T-helper 2 cell treated with Interferon-gamma antibody and Interleukin-4, amounts not matched to agents 5 μg/mL and 100 μg/mL, for 36 hours (primary cell): ENCODE measurements at places on chromosomes 16 and 17.

GRCh38 chr17:1123393-1123831 is 56.4 kb downstream of the ABR start:
- DNase-seq, result no peak

DNA sequence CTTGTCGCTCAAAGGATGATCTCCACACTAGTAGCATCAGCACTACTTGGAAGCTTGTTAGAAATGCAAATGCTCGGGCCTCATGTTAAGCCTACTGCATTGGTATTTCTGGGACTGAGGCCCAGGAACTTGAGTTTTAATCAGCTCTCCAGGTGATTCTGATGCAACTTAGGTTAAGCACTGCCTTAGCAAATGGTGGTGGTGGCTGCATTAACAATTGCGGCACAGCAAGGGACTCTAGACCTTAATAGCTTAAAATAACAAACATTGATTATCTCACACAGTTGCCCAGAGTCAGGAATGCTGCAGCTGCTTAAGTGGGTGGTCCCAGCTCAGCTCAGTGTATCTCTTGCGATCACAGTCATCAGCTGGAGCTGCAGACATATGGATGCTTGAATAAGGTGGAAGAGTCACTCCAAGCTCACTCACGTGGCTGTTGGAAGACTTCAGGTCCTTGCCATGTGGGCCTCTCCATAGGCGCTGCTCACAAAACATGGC is 25.8 kb downstream of the HS3ST3A1 start:
- DNase-seq, result no peak

DNA sequence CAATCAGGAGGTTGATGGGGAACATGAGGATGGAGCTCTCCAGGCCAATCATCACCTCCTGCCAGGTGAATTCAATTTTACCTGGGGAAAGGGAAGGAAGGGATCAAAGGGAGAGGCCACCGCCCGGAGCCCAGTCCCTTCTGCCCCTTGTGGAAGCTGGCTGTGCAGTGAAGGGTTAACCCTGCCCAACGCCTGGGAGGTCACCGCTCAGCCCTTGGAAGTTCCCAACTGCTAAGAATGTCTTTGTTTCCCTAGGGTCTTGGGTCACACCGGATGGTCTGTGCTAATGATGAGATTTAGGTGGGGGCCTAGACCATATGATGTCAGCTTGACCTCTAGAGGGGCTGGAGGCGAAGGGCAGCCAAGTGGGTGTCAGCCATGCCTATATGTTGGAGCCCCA is 52.1 kb upstream of the GCSH start:
- no peak for DNase-seq

DNA sequence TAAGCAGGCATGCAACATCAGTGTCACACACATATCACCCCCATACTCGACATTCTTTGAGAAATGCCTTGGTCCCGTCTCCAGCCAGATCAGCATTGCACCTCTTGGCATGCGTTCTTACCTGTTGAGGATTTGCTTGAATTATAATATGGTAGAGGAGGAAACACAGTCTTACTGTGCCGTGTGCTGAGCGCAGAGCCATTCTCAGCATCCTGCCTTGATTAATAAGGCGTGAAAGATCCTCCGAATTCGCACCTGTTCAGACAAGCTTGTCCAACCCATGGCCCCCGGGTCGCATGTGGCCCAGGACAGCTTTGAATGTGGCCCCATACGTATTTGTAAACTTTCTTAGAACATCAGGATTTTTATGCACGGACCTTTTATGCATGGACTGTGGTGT is 408.1 kb downstream of the WWOX start:
- DNase-seq, result no peak

DNA sequence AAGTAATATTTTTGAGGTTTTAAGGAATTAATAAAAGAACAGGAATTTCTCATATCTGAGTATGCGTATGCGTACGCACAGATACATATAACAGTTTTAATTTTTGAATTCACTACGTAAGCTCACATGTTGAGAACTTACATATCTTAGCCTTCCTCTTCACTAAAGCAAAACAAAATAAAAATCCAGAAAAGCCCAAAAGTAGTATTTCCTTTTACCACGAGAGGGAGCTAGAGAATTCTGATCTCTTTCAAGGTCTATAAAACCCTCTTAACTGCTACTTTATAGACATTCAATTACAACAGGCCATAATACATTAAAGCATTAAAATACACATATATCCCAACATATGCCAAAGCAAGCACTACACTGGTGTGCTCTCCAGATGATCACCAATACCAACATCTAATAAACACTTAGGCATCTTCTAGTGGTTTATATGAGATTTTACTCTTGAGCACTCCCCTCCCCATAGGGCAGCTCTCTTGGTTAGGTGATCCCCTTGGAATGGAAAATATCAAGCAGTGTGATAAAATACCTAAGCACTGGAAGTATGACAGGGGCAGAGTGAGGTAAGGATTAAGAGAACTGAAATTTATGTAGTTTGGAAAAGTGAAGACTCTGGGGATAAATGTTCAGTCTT is 94.0 kb downstream of the SKAP1 start:
- no peak for DNase-seq

DNA sequence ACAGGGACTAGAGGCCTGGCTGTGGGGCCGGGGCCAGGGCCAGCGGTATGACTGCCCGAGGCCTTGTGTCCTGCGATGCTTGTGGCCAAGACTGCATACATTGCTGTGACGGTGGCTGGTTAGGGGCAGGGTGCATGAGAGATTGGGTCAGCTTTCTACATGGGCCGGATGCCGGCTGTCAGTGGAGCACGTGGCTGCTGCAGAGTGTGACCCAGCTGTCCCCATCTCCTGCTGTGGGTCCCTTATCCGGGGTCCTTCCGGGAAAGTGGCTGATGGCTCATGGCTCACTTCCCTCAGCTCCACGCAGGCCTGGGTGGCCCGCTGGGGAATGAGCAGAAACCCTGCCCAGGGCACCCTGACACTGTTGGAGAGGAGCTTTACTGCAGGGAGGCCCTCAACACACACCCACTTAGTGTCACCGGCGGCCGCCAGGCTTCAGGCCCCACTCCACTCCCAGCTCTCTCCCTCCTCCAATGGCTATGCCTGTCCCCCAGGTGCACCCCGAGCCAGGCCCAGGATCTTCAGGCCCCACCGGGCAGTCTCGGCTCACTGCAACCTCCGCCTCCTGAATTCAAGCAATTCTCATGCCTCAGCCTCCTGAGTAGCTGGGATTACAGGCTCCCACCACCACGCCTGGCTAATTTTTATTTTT is 808 bp upstream of the RGS11 start:
- no peak for DNase-seq

GRCh38 chr16:84518804-84519341 is 14.4 kb upstream of the MEAK7 start:
- DNase-seq, result peak; percentile 71

DNA sequence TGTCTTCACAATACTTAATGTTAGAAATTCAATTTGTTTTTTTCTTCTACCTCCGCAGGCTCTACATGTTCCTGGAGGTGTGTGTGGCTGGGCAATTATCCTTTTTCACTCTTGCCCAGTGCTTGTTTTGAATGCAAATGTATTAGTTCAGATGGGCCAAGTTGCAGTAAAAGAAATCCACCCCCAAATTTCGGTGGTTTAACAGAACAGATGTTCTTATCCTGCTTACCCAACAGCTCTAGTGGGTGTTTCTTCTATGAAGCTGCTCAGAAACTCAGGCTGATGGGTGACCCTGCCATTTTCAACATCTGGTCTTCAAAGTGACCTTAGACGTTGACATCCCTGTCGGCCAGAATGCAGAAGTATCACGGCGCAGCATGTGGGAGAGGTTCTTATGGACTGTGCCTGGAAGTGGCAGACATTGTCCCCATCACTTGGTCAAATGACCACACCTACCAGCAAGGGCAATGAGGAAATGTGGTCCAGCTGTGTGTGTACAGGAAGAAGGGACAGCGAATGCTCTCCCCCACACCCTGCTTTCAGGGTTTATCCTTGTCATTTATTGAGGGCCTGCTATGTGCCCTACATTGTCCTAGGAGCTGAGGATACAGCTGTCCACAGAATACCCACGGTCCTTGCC is 157.3 kb downstream of the CDH13 start:
- DNase-seq, result no peak

- DNase-seq, result no peak
These were observed 39.4 kb upstream of the ZNF469 start for GRCh38 chr16:88343271-88343791.

- no peak for DNase-seq
These were observed 26.2 kb downstream of the ADAMTS18 start for GRCh38 chr16:77408607-77409006.

DNA sequence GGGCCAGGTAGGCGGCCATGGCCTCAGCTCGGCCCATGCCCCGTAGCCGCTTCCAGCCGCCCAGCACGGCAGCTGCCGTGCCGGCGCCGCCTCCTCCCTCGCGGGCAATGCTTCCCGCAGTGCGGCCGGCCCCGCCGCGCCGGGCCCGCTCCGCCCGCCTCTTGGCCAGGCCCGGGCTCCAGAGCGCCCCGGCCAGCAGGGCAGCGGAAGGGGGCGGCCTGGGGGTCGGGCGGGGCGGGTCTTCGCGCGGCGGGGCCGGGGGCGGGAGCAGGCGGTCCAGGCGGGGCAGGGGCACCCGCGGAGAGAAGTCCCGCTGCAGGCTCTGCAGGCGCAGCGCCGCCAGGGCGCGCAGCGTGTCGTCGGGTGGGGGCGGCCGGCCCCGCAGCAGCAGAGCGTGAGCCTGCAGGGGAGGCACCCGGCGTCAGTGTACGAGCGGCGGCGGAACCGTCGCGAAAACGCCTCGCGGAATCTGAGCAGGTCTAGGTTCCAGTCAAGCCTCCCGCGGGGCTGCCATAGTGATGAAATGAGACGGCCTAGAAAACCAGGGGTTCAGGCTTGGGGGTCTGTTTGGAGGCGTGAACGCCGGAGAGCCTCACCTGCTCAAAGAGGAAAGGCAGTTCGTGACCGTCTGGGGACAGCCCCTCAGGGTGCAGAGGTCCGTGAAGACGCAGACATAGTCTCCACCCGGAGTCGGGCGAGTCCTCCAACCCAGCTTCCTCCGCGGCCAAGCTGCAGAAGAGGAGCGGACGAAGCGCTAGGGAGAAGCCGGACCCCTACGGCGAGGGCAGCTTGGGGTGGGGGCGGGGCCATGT is 6.6 kb downstream of the PLEKHH3 start:
- no peak for DNase-seq

- no peak for DNase-seq
These were observed 16.2 kb downstream of the UNKL start for GRCh38 chr16:1398351-1398750.

- DNase-seq, result no peak
These were observed 16.7 kb upstream of the ERN2 start for GRCh38 chr16:23729503-23730424.

- DNase-seq, result no peak
These were observed 904 bp downstream of the SLC6A2 start for GRCh38 chr16:55656691-55657092.

- DNase-seq, result no peak
These were observed 5.7 kb upstream of the ACTG1 start for GRCh38 chr17:81518113-81518784.

- DNase-seq, result no peak
These were observed 193.8 kb upstream of the CACNG3 start for GRCh38 chr16:24062270-24062817.

DNA sequence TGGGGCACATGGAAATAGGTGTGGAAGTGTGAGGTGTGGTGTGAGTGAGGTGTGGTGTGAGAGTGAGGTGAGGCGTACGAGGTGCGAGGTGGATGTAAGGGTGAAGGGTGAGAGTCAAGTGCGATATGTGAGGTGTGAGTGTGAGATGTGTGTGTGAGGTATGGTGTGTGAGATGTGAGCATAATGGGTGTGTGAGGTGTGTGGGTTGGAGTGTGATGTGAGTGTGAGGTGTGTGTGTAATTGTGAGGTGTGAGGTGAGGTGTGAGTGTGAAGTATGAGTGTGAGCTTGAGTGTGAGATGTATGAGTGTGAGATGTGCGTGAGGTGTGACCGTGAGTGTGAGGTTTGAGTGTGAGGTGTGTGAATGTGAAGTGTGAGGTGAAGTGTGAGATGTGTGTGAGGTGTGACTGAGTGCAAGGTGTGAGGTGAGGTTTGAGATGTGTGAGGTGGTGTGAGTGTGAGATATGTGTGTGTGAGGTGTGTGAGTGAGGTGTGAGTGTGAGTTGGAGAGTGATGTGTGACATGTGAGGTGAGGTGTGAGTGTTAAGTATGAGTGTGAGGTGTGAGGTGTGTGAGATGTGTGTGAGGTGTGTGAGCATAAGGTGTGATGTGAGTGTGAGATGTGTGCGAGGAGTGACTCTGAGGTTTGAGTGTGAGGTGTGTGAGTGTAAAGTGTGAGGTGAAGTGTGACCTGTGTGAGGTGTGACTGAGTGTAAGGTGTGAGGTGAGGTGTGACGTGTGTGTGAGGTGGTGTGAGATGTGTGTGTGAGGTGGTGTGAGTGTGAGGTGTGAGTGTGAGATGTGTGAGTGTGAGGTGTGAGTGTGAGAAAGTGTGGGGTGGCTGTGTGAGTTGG is 354.0 kb downstream of the FOXL1 start:
- DNase-seq, result no peak

DNA sequence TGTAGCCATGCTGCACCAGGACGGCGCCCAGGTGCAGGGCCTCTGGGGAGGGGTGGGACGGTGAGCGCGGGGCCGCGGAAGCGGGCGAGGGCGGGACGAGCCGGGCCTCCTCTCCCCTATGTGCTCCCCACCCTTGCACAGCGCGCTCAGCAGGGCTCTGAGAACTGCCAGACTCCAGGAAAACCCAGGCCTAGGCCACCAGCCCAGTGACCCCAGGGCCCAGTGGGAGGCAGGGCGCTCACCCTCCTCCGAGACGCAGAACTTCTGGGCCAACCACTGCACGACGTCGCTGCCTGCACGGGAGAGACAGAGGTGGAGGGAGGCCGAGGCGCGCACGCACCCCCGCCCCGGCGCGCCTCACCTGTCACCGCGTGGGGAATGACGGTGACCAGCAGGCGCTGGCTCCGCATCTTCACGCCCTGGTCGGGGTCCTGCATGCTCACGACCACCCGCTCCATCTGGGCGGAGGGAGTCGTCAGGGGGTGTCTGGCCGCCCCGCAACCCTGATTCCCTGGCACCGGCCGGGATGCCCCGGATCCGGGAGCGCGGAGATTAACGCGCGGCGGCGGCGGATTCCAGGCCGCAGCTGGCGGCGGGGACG is 603 bp downstream of the RGS11 start:
- DNase-seq, result no peak

DNA sequence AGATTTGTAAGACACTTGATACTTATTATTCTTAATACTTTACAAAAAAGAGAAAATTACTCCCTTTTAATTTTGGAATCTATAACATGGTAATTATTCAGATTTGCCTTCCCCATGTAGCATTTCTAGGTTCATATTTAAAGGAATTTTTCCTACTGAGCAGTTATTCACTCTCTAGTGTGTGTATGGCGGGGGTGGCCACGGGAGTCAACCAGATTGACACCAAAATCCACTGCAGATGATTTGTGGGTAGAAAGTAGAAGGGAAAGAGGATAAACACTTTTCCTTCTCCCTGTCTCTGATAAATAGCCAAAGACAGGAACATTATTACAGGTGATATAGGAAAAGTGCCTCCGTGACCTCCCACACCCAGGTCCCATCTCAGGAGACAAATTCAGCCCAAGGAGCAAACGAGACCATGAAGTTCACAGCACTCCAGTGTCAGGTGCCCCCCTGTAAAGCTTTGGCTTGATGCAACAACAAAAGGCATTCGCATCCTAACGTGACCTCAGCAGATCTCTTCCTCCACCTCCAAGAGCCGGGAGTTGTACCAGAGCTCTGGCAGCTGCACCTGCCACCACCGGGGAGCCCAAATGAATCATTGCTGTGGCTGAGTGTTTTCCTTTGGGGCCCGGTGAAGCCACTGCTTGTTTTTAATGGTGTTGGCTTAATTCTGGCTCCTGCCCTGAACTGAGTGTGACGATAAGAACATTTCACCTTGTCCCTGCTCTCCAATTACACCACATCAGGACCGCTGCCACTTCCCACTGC is 92.7 kb upstream of the NOL11 start:
- no peak for DNase-seq

GRCh38 chr16:53093162-53093744 is 38.5 kb downstream of the CHD9 start:
- DNase-seq, result no peak
